ENCODE measurements at places on chromosomes 11 and 22. TPM values are rescaled to one million over a fixed set of nuclear protein-coding genes. Genes with fewer than 3 reads are reported as not detected.

Gene USP2
- not detected for total RNA-seq

Gene ARFGAP3
- 34.9 TPM for total RNA-seq

DNA sequence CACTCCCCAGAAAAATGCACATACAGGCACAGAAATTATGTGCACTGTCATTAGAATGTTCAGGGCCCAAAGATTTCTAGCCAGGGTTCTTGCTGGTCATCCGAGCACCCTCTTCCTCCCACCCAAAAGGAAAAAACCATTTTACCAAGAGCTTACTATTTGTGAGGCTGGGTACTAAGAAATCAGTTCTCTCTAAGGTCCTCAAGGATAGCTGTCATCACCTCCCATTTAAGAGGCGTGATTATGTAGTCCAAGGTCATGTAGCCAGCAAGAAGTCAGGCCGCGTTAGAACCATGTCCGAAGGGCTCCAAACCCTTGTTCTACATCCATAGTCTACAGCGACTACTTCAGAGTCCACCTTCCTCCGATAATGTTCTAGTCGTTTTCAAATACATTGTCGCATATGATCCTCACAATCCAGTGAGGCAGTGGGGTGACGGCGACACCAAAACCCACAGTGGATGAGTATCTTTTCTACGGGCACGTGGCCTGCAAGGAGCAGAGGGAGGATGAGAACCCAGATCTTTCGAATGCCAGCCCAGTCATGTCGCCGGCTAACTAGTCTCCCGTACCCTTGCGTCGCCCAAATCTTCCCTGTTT, 634 bp downstream of the TIMM8B start:
- no peak for DNase-seq

DNA sequence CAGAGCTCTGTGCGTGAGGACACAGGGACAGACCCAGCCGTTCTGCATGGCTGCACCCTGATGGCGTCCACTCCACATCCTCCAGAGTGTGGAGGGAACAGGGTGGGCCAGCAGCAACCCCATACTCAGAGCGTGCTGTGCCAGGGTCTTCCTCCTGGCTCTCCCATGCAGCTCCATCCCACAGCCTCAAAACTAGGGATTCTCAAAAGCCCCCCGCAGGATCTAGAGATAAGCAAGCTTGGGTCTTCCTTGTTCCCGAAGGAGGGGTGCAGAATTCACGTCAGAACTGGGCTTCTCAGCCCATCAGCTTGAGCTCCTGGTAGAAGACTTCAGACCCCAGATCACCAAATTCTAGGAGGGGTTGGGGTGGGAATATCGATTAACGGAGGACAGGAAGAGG, 858.8 kb downstream of the TBC1D22A start:
- no peak for DNase-seq

Data from fibroblast of the aortic adventitia (primary cell).